ENCODE measurements at places on chromosomes 1 and 21.

GRCh38 chr1:114145504-114146151, 8.0 kb downstream of the SYT6 start:
- DNase-seq, result no peak

DNA sequence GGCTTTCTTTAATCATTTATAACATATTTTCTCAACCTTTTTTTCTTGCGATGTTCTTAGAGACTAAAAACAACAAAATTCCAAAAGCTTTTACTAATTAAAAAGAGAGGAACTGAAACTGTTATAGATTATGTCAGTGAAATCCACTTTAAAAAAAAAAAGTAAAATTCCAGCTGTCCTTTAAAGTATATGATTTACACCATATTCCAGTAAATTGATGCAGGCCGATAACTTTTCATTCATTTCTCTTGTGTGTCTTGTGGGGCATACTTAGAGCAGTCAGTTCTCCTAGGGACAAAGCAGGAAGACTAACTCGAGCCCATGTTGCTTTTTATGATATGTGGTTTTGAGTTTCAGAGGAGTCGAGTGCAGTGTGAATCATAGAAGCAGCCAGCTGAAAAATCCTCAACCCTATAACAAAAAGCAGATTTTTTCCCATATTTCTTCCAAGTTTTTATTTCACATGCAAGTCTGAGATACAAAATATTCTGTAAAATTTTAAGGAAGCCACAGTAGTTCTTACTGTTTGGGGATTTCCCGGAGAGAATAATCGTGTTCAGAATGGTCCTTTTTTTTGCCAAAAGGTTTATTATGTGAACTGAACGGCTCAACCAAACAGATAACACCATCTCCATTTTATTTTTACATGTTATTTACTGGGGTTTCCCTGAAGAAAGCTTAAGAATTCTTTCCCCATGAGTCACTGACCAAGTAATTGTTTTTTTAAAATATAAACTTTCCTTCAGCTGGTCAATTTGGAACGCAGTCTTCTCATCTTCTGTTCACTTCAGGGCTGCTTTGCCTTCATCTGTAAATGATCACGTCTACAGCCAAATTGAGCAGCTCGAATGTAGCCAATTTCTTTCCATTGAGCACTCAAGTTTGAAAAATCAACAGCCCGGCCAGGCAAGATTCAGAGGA, 77.0 kb upstream of the C1orf105 start:
- DNase-seq, result no peak

- DNase-seq, result peak; percentile 83
Observed at GRCh38 chr1:25796811-25797458, 3.1 kb upstream of the SELENON start.

DNA sequence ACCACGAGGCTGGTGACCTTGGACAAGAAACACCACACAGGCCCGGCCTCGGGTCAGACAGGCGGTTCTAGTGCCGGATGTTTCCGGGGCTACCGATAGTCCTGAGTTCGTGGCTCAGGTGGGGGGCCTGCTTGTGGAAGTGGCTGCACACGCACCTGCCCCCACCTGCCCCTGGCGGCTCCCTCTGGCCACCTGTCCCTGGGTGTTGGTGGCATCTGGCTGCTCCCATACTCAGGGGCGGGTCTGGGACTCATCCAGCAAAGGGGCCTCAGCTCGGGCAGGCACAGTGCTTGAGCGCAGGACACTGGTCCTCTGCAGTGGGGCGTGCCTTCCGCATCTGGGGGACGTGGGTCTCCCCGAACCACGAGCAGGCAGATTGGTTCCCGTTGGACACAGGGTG, 33.6 kb downstream of the TP73 start:
- DNase-seq, result no peak

DNA sequence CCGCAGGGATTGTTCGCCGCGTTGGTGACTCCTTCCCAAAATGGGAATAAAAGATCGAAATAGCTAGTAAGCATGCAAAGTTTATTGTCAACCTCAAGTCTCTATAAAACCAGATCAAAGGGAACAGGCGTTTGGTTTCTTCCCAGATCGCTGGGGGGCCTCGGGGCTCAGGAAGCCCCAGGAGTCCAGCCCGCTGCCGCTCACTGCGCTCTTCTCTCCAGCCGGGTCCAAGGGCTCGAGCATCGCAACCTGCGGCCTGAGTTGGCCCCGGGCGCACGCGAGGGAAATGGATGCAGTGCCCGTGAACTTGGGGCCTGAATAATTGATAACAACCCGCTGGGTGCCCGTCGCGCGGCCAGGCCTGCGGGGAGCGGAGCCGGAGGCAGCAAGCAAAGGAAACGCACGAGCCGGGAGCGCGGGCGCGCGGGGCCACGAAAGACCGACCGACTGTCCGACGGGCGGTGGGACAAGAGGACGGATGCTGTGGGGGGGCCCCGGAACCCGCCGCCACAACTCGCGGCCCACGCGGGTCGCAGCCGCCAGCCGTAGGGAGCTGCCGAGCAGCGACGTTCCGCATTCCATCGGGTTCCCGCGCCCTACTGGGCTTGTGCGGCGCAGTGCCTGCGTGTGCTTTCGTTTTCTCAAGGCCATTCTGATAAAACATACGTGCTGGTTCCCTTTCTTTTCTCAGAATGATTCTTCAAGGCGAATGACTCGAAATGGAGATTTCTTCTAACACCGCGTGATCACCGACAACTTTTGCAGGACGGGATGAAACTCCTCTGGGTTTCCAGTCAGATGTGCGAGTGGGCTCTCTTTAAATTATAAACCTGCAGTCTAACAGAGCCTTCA, 14.0 kb upstream of the ALX3 start:
- no peak for DNase-seq

Data from activated CD4-positive, alpha-beta T cell treated with anti-CD3 and anti-CD28 coated beads, Interleukin-2, amount 50 U/mL, for 4 hours (primary cell).